NCI-H2107 (cell line): ENCODE measurements at places on chromosomes 5 and 9.

GRCh38 chr9:138070815-138071214 lies 193.2 kb downstream of the CACNA1B start:
- no peak for DNase-seq

GRCh38 chr9:88268886-88269285 lies 119.4 kb upstream of the SPIN1 start:
- DNase-seq = no peak

DNA sequence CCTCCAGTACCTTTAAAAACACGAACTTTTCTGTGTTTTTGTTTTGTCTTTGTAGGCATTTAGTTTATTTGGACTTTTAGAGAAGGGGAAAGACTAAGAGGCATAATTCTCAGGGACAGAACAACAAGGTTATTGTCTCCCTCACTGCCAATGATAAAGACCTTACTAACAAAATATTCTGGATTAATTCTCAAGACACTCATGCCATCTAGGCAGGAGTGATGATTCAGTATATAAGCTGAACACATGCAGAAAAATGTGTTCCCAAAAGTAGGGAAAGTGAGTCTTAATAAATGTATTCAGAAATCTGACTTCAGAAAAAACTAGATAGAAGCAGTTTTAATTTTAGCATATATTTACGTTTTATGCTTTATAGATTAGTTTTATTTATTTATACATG lies 17.4 kb upstream of the ASPN start:
- DNase-seq = no peak

GRCh38 chr5:132263548-132264261 lies 6.2 kb downstream of the PDLIM4 start:
- DNase-seq = no peak

GRCh38 chr5:62773460-62773859 lies 194.8 kb downstream of the LRRC70 start:
- no peak for DNase-seq

- DNase-seq = no peak
Measured at GRCh38 chr5:171593976-171594375, 174.5 kb downstream of the FGF18 start.

DNA sequence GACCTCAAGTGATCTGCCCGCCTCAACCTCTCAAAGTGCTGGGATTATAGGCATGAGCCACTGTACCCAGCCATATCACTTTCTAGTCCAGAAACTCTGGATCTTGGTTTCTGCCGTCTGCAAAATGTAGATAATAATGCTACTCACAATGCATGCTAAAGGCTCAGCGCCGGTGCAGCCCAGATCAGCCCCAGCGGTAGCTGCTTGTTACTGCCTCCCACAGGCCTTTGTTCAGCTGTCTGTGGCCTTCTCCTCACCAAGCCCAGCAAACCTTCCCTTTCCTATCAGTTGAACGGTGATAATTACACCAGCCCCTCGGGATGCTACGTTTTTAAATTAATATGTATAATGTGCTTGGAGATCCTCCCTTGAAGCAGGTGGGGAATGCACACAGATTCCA lies 26.2 kb upstream of the MSX2 start:
- no peak for DNase-seq

DNA sequence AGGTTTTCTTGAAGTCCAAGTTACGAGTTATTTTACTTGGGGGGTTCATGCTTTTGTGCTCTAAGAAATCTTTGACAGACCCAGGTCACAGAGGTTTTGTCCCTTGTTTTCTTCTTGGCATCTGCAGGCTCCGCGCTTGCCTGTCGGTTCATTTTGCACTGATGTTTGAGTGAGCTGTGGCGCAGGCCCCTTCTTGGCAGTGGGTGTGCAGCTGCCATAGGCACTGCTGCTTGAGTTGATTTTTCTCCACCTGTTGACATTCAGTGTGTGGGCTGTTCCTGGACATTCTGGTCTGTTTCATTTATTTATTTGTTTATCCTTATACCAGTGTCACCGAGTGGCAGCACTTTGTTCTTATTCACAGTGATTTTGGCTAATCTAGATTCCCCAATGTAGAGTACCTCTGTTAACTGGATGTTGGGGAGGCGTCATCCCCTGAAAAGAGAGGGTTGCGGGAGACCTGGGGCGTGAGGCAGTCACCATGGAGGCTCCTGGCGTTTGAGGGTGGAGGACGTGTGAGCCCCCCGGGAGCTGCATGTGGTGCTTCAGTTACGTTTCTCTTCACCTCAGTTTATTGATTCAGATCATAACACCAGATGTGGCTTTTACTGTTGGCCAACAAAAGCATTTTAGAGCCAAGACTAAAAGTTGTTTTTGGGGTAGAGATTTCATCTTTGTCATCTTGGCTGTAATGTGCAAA lies 121.4 kb upstream of the CACNA1B start:
- no peak for DNase-seq

DNA sequence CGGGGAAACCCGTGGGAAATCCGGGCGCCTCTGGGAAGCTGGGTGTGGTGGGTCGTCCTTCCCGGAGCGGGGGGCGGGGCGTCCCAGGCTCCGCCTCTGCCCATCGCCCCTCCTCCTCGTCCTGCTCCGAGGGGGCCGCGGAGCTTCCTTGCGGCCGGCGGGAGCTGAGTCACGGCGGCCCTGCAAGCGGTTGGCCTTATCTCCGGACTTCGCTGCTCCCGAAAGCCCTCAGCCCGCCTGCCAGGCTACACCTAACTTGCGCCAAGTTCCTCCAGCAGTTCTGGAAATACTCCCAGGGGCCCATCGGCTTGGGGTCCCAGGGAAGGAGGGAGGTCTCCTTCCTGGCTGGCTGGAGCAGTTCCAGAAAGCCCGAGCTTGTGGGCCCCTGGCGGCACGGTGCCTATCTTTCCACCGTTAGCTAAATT lies 54.1 kb upstream of the CDKN2AIPNL start:
- peak; percentile 14 for DNase-seq

DNA sequence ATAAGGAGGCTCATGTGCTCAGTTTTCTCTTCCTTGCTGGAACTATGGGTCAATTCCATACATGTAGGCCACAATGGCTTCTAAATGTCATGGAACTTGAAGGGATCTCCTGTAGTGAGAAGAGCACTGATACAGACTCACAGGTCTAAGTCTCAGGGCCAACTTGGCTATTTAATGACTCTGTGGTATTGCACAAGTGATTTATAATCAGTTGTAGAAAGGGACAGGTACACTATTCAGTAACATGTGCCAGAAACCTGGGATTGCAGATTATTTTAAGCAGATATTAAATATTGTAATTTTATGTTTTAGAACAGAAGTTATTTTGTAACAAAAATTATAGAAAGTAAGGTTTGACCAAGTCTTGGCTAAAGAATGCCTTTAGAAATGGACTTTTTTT lies 241.5 kb upstream of the PIK3R1 start:
- DNase-seq = no peak

GRCh38 chr5:176740131-176740701 lies 70.1 kb upstream of the UNC5A start:
- DNase-seq = no peak

DNA sequence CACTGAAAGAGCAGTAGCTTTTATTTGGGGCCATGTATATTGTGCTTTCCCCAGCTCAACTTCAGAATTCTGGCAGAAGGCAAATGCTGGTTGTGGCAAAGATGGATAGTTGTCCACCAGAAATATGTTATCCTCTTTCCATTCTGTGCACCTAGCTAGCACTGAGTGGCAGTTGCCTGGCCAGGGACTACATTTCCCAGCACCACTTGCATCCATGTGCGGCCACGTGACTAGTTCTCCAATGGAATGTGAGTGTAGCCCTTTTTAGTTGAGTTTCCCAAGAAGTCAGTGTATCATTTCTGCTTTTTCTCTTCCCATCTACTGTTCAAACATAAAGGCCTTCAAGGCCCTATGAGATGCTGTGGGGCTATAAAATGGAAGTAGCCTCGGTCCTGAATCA lies 354.0 kb upstream of the CLINT1 start:
- DNase-seq = no peak

- no peak for DNase-seq
Measured at GRCh38 chr5:62084391-62084790, 221.6 kb upstream of the KIF2A start.

GRCh38 chr5:176878463-176878862 lies 20.7 kb downstream of the HK3 start:
- no peak for DNase-seq

GRCh38 chr5:72653586-72653985 lies 146.4 kb upstream of the ZNF366 start:
- DNase-seq = no peak

GRCh38 chr5:36815871-36816270 lies 60.7 kb upstream of the NIPBL start:
- no peak for DNase-seq

GRCh38 chr9:28073270-28073669 lies 500.0 kb upstream of the C9orf72 start:
- DNase-seq = no peak

- no peak for DNase-seq
Measured at GRCh38 chr5:6781716-6782115, 68.5 kb downstream of the TENT4A start.

GRCh38 chr9:89052470-89053097 lies 61.3 kb downstream of the S1PR3 start:
- DNase-seq = no peak

GRCh38 chr9:131635285-131635684 lies 90.0 kb downstream of the PRRT1B start:
- DNase-seq = no peak

- no peak for DNase-seq
Measured at GRCh38 chr5:3041001-3041400, 289.5 kb upstream of the IRX2 start.

DNA sequence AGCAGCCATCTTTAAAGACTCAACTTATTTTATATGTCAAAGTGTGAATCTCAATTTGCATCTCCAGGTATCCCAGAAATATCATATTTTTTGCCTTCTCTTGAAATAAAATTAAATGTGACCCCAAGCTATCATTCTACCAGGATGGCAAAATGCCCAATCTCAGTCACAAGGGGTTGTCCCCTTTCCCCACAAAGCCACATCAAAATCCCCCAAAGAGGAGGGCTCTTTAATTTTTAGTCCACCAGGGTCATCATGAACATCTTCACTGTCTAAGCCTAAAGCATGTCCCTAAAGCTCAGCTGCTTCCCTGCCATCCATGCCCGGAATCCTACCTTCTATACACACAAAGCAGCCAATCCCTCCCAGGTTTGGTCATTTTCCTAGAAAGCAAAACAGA lies 670.5 kb upstream of the KLF4 start:
- DNase-seq = no peak

DNA sequence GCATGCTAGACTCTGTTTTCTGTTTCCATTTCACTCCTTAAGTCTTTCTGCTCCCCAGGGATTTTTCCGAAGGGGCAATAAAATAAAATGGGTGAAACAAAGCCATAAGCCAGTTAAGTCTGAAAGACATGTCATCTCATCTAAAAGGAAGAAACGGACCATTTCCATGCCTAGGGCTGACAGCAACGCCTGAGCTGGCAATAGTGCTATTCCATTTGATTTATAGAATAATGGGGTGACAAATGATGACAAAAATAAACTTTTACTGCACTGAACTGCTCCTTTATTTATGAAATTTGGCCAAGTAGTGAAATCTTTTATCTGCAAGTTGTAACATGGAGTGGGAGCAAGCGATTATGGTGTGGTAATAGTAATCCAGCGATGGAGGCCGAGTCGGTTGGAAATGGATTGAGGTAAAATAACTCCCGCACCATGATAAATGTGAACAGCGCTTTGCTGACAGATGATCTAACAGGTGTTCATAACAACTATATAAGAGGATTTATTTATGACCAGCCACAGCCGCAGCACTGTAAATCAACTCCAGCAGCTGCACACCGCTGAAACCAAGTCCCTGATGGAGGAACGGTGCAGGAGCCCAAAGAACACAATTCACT lies 219.8 kb upstream of the TBCA start:
- no peak for DNase-seq

DNA sequence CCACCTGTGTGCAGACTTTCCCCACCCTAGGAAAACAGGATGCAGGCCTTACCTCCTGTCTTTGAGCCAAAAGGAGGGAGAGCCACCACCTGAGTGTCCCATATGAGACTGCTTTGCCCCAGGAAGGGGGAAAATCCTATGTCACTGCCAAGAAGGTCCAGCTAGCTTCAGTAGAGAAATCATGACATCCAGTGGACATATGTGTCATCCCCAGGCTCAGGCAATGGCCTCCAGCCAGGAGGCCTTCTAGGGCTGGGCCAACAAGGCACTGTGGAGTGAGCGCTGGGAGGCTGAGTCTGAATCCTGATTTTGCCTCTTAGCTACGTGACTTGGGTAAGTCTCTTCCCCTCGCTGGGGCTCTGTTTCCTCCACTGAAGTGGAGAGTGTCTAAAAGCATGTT lies 60.2 kb downstream of the SMIM23 start:
- no peak for DNase-seq

- no peak for DNase-seq
Measured at GRCh38 chr5:103617913-103618312, 55.3 kb upstream of the NUDT12 start.

DNA sequence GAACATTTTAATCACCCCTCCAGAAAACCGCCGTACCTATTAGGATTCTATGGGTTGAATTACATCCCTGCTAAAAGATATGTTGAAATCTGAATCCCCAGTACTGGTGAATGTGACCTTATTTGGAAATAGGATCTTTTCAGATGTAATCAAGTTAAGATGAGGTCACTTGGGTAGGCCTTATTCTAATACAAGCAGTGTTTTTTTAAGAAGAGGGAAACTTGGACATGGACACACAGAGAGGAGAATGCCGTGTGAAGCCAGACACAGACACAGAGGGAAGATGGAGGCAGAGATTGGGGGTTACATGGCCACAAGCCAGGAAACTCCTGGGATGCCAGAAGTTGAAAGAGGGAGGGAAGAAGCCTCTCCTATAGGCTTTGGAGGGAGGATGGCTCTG lies 183.5 kb downstream of the GNA14 start:
- no peak for DNase-seq

GRCh38 chr5:169467041-169467771 lies 116.4 kb upstream of the SPDL1 start:
- no peak for DNase-seq

GRCh38 chr5:176851871-176852658 lies 41.7 kb downstream of the UNC5A start:
- no peak for DNase-seq

DNA sequence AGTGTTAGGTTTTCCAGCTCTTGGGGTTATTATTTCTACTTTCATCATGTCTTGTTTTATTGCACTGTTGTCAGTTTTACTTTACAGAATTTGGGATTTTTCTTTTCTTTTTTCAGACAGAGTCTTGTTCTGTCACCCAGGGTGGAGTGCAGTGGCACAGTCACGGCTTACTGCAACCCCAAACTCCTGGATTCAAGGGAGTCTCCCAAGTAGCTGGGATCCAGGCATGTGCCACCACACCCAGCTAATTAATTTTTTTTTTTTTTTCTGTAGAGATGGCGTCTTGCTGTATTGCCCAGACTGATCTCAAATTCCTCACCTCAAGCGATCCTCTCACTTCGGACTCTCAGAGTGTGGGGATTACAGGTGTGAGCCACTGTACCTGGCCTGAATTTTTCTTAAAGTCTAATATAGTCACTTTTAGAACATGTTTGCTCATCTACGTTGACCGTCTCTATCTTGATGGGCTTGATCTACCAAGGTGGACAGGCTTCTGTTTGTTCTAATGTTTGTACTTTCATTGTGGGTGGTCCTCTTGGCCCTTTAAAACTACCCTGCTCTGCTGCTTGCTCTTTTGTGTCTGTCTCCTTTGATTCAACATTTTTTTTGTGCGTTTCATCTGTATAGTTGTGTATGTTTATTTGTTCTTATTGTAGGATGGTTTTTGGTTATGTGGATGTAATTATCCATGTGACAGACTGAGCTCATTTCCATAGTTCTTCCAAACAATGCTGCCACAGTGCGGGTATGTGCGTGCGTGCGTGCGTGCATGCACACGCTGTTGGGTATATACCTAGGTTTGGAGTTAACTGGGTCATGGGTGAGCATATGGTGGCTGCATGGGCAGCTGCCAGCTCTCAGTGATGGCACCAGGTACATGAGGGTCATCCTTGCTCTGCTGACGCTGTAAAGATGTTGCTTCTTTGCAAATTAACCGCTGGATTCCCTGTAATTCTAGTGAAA lies 18.1 kb downstream of the PRRC2B start:
- no peak for DNase-seq
